Activated CD4-positive, alpha-beta memory T cell treated with anti-CD3 and anti-CD28 coated beads, Interleukin-2, amount 10 ng/mL, durations not matched to agents 7 days and 5 days (primary cell): ENCODE measurements at places on chromosomes 1 and 21. TPM values are rescaled to one million over a fixed set of nuclear protein-coding genes. Genes with fewer than 3 reads are reported as not detected.

Gene FMO4
- total RNA-seq: 1.8 TPM

DNA sequence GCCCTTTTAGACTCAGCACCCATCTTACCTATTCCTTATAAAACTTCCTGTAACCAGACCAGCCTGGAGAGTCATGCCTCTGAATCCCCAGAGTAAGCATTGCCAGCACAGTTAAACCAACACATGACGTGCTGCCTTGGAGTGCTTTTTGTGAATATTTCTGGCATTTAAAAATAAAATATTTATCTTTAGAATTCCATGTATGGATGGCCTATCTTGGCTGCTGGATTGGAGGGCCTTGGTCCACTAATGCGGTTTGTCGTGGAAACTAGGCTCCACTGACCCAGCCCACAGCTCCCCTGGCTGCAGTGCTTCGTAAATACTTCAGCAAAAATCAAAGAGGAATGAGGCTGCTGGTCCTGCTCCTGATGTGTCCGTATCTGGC lies 17.5 kb downstream of the MTARC1 start:
- DNase-seq: no peak
- H3K4me3 ChIP-seq: no peak overlapping the region
- no peaks in the 10 kb centered on the region for H3K4me1 ChIP-seq
- H3K27me3 ChIP-seq: peaks cover 3% of the 10 kb centered on the region

DNA sequence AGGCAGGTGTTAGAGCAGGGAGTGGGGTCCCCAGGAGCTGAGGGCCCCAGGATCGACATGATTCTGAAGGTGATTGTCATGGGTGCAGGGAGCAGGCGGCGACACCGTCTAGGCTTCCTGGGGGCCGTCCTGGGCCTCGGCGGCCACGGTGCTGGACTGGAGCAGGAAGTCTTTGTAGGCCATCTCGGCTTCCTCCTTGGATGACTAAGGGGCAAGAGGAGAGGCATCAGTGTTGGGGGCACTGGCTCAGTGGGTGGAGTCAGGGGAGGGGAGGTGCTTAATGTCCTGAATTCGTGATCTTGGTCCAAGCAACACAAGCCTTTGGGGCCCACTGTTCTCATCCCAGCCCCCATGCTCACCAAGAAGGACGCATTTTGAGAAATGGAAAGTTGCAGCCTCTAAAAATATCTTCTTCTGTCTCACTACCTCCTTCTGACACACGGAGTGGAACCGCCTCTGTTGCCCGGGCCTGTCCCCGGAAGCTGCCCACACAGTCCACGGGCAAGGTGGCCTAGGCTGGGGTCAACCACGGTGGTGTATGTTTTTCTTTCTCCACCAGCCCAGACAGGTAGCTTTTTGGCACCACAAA lies 8.6 kb upstream of the FCMR start:
- H3K27me3 ChIP-seq: no peaks in the 10 kb centered on the region
- peak; percentile 25 for DNase-seq
- peaks cover 20% of the 10 kb centered on the region for H3K4me1 ChIP-seq
- H3K36me3 ChIP-seq: no peaks in the 10 kb centered on the region
- peak overlapping the region; percentile 65 for H3K27ac ChIP-seq

DNA sequence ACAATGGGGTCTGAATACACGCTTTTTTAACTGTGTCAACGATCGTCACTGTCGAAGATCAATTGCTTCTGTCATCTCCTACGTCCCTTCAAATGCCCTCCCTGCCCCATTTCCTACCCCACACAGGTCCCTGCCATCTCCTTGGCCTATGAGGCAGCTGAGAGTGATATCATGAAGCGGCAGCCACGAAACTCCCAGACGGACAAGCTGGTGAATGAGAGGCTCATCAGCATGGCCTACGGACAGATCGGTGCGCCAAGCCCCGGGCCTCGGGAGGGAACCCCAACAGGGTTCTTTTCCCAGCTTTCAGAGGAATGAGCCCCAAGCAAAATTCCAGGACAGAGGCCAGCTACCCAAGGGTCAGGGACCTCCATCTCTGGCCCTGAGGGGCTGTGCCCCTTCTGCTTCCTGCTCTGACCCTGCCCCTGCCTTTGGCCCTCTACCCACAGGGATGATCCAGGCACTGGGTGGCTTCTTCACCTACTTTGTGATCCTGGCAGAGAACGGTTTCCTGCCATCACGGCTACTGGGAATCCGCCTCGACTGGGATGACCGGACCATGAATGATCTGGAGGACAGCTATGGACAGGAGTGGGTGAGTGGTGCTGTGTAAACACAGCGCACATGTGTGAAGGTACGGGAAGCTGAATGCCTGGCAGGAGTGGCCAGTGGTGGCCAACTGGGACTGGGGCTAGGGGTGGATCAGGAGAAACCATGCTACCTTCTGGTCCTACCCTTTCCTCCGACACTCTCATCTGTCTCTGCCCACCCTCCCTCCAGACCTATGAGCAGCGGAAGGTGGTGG lies 15.1 kb upstream of the ATP1A4 start:
- H3K4me3 ChIP-seq: no peak overlapping the region
- no peak overlapping the region for H3K27ac ChIP-seq
- peaks cover 19% of the 10 kb centered on the region for H3K27me3 ChIP-seq
- no peaks in the 10 kb centered on the region for H3K36me3 ChIP-seq
- no peak for DNase-seq

Gene RPS6KA1
- total RNA-seq: 170 TPM

Gene ARHGEF16
- not detected for total RNA-seq

- no peak overlapping the region for H3K4me3 ChIP-seq
- DNase-seq: no peak
- H3K27ac ChIP-seq: no peak overlapping the region
- peaks cover 1% of the 10 kb centered on the region for H3K27me3 ChIP-seq
- no peaks in the 10 kb centered on the region for H3K36me3 ChIP-seq
Observed at GRCh38 chr1:178037510-178038253, 56.2 kb upstream of the RASAL2 start.

- H3K27me3 ChIP-seq: no peaks in the 10 kb centered on the region
- H3K36me3 ChIP-seq: peaks cover 9% of the 10 kb centered on the region
- H3K4me1 ChIP-seq: peaks cover 10% of the 10 kb centered on the region
- H3K4me3 ChIP-seq: no peak overlapping the region
Observed at GRCh38 chr1:2492091-2492490, 16.0 kb downstream of the PLCH2 start.

GRCh38 chr21:45718413-45718812 lies 74.9 kb downstream of the PCBP3 start:
- H3K27ac ChIP-seq: no peak overlapping the region
- no peak for DNase-seq
- no peak overlapping the region for H3K4me3 ChIP-seq
- peaks cover 8% of the 10 kb centered on the region for H3K4me1 ChIP-seq
- H3K27me3 ChIP-seq: peaks cover 21% of the 10 kb centered on the region
- H3K36me3 ChIP-seq: peaks cover 2% of the 10 kb centered on the region

Gene FABP3
- total RNA-seq: not detected

Gene SH2D1B
- total RNA-seq: not detected

GRCh38 chr1:212228076-212228475 lies 57.1 kb upstream of the PPP2R5A start:
- peaks cover 40% of the 10 kb centered on the region for H3K4me1 ChIP-seq
- no peaks in the 10 kb centered on the region for H3K36me3 ChIP-seq
- no peak overlapping the region for H3K4me3 ChIP-seq
- peaks cover 8% of the 10 kb centered on the region for H3K27me3 ChIP-seq

GRCh38 chr1:16149702-16150488 lies 6.0 kb downstream of the EPHA2 start:
- DNase-seq: no peak
- peaks cover 22% of the 10 kb centered on the region for H3K27me3 ChIP-seq
- H3K4me3 ChIP-seq: no peak overlapping the region
- H3K27ac ChIP-seq: no peak overlapping the region
- H3K4me1 ChIP-seq: peaks cover 4% of the 10 kb centered on the region

- H3K27me3 ChIP-seq: peaks cover 24% of the 10 kb centered on the region
- no peak for DNase-seq
- no peak overlapping the region for H3K4me3 ChIP-seq
Observed at GRCh38 chr1:158496374-158496773, 24.4 kb downstream of the OR10R2 start.

DNA sequence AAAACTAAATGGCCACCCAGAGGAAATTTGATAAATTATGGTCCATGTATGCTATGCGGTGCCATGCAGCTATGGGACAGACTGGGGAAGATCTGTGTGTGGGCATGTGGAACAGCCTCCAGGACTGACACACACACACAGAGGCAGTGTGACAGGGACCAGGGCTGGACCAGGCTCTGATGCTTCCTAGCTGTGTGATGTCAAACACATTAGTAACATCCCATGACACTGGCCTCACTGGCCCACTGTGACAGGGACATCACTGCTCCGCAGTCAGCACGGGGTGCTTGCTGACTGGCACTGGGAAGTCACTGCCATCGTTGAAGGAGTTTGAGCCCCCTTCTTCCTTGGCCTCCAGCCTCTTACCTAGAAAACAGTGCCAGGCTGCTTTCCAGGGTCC lies 13.9 kb downstream of the RAP1GAP start:
- peaks cover 30% of the 10 kb centered on the region for H3K27me3 ChIP-seq
- DNase-seq: no peak
- H3K4me1 ChIP-seq: peaks cover 21% of the 10 kb centered on the region
- H3K27ac ChIP-seq: no peak overlapping the region
- H3K4me3 ChIP-seq: no peak overlapping the region
- H3K36me3 ChIP-seq: no peaks in the 10 kb centered on the region

- H3K4me1 ChIP-seq: no peaks in the 10 kb centered on the region
- H3K4me3 ChIP-seq: no peak overlapping the region
- no peak overlapping the region for H3K27ac ChIP-seq
- no peaks in the 10 kb centered on the region for H3K36me3 ChIP-seq
Observed at GRCh38 chr1:213325482-213325881, 274.4 kb downstream of the RPS6KC1 start.

Gene SSR2
- total RNA-seq: 262 TPM

DNA sequence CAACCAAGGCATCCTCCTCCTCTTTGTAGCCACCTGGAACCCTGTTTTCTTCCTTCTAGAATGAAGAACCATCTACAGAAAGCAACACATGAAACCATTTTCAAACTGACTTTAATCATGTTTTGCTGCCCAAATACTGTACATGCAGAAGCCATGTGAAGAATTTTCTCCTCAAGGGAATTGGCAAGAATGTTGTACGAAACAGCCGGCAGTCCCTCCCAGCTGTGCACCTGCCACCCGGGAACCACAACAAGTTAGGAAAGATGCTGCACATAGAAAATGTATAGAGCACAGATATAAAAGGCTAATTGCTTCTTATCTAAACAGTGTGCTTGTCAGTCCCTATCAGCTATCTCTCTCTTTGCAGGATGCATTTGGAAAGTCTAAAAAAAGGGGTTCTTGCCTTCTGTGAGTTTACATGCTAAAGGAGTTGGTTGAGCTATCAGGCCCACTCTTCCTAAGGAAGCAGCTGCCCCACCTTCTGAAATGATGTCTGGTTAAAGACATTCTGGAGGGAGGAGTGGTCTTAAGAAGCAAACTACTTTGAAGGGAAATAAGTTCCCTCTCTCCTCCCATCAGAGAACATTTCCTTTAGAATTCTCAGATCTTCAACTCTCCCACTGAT lies 44.8 kb downstream of the RIMS3 start:
- H3K4me3 ChIP-seq: no peak overlapping the region
- H3K27ac ChIP-seq: no peak overlapping the region
- no peaks in the 10 kb centered on the region for H3K4me1 ChIP-seq
- no peak for DNase-seq
- no peaks in the 10 kb centered on the region for H3K36me3 ChIP-seq
- H3K27me3 ChIP-seq: peaks cover 1% of the 10 kb centered on the region

GRCh38 chr1:242525360-242525722 lies 844 bp upstream of the PLD5 start:
- H3K27me3 ChIP-seq: peaks cover 42% of the 10 kb centered on the region
- peaks cover 6% of the 10 kb centered on the region for H3K4me1 ChIP-seq
- H3K4me3 ChIP-seq: peak overlapping the region; percentile 5
- H3K27ac ChIP-seq: no peak overlapping the region
- peaks cover 2% of the 10 kb centered on the region for H3K36me3 ChIP-seq
- DNase-seq: no peak

Gene SLC45A3
- not detected for total RNA-seq

GRCh38 chr21:46323710-46324389 lies at the start of the genes C21orf58 and PCNT:
C21orf58 (minus strand) TSS chr21:46323870; CDS start chr21:46322738, 1,132 bp downstream.
PCNT (plus strand) TSS chr21:46324156; CDS start chr21:46324229, 73 bp downstream.
- peak; percentile 98 for DNase-seq
- H3K27me3 ChIP-seq: no peaks in the 10 kb centered on the region
- H3K27ac ChIP-seq: peak within 1 kb of the TSS; percentile 93
- peaks cover 61% of the 10 kb centered on the region for H3K36me3 ChIP-seq

DNA sequence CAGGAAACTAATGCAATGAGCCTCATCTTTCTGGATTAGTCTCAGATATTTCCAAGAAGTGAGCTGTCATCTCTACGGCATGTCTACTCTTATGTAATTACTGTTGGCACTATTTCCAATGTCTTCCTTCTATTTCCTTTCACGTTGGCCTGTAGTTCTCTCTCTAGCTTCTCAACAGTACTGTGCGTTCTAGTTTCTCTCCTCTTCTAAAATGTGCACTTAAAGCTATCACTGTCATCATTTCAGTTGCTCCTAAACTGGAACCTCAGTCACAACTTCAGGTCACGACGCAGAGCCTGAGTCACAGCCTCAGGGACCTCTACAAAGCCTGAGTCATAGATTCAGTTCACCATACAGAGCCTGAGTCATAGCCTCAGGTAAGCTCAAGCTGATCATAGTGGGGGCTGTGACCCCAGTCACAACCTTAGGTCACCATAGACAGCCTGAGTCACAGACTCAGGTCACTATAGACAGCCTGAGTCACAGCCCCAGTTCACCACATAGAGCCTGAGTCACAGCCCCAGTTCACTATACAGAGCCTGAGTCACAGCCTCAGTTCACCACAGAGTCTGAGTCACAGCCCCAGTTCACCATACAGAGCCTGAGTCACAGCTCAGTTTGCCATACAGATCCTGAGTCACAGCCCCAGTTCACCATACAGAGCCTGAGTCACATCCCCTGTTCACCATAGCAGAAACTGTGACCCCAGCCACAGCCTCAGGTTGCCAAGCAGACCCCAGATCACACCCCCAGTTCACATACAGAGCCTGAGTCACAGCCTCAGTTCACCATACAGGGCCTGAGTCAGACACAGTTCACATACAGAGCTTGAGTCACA lies 13.0 kb downstream of the WNT9A start:
- H3K27me3 ChIP-seq: no peaks in the 10 kb centered on the region
- DNase-seq: peak; percentile 56
- H3K36me3 ChIP-seq: peaks cover 13% of the 10 kb centered on the region
- H3K4me1 ChIP-seq: peaks cover 11% of the 10 kb centered on the region
- H3K4me3 ChIP-seq: no peak overlapping the region

DNA sequence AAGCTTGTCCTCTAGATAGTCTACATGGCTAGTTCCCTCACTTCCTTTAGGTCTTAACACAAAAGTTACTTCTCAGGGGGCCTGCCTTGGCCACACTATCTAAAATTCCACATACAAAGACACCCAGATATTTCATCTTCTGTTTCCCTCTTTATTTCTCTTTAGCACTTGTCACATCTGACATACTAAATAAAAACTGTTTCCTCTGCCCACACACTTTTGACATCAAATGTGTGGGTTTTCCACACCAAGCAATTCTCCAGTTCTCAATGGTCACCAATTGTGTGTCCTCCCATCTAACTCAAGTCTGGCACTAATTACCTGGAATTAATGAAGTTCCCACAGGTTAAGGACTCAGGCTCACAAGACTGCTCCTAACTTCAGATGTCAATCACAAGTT lies 25.5 kb upstream of the CFAP126 start:
- peaks cover 29% of the 10 kb centered on the region for H3K4me1 ChIP-seq
- H3K4me3 ChIP-seq: no peak overlapping the region
- DNase-seq: no peak
- no peaks in the 10 kb centered on the region for H3K27me3 ChIP-seq
- H3K36me3 ChIP-seq: no peaks in the 10 kb centered on the region

Gene IL12RB2
- total RNA-seq: 76.0 TPM
